ENCODE measurements at places on chromosomes 11 and 22. TPM values are rescaled to one million over a fixed set of nuclear protein-coding genes. Genes with fewer than 3 reads are reported as not detected.

OR52I2 gene
- not detected for total RNA-seq

- DNase-seq, result no peak
Measured at GRCh38 chr11:92050305-92050704, 174.3 kb upstream of the FAT3 start.

TRIM48 gene
- total RNA-seq, result not detected

DNA sequence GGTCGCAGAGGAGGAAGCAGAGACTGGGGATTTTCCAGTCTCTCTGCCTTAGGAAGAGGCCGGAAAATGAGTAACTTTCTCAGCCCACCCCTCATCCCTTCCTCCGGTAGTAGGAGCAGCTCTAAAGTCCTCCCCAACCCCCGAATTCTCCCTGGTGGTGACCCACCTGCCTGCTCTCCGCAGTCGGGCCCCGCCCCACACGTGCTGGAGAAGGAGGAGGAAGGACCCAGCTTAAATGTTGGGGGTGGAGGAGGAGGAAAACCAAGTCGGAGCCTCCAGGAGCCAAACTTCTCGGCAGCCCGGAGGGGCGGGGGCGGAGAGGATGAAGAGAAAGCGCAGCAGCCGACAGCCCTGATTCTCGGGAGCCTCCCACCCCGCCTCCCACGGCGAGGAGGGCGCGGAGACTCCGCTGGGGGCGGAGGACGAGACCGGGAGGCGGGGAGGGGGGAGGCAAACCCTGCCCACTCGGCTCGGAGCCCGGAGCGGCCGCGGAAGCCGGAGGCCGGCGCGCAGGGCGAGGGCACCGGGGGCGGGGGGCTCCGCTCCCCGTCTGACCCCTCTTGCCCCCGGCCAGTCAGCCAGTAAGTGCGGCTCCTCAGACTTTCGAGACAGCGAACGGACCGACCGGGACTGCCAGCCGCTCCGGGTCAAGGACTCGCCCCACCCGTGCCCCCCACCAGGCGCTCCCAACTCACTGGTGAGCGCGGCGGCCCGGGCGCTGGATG lies at the start of gene TPBGL:
Gene TPBGL, plus strand, starts transcription at position 464 of the 725 bp plus-strand sequence. CDS start 276 bp downstream, outside the sequence.
- DNase-seq, result peak; percentile 15

DCDC1 gene
- 0.88 TPM for total RNA-seq

DNA sequence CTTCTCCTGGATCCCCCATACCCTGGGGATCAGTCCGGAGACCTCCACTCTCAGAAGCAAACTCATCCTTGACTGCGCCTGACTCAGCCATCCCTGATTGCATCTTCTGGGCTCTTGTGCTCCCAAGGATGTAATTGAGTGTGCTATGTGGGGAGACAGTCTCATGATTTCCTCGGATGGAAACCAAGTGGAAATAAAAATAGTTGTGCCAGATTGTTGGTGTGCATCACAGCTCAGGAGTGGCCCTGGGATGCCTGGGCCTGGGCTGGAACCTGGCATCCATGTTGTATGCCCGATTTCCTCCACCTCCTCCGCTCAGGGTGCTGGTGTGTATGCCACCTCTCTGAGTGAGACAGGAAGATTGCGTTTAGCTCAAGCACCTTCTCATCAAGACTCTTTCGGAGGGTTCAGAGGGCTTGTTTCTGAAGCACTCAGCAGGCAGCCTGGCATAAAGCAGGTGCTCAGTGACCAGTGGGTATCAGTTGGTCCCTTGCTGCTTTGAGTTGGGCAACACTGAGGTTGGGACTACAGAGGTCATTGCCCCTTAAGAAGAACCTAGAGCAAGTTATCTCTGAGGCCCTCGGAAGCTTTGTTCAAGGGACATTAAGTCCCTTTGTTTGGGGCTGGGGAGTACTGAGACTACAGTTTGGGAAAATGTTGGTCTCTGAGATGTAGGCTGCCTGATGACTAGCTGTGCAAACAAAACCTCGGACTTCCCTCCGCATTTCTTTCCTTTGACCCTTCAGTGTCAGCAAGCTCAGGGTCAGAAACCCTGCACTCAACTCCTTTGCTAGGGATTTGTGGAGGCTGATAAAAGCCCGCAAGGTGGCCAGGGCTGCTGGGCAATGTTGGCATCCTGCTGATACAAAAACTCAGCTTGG lies 24.8 kb upstream of the MICAL2 start:
- no peak for DNase-seq

GRCh38 chr11:70677232-70677916 lies 279.0 kb downstream of the CTTN start:
- no peak for DNase-seq

DNA sequence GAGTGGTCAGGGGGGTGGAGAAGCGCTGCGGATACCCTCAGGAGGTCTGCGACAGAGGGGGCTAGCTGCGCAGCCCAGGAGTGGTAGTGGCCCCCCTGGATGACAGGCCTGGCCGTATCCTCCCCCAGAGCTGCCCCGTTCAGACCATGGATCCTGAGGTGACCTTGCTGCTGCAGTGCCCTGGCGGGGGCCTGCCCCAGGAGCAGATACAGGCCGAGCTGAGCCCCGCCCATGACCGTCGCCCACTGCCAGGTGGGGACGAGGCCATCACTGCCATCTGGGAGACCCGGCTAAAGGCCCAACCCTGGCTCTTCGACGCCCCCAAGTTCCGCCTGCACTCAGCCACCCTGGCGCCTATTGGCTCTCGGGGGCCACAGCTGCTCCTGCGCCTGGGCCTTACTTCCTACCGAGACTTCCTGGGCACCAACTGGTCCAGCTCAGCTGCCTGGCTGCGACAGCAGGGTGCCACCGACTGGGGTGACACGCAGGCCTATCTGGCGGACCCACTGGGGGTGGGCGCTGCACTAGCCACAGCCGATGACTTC lies 505 bp downstream of the NUDT22 start:
- DNase-seq, result peak; percentile 53

- no peak for DNase-seq
Measured at GRCh38 chr22:26082866-26083265, 86.4 kb upstream of the SEZ6L start.

SLC22A9 gene
- not detected for total RNA-seq

DNA sequence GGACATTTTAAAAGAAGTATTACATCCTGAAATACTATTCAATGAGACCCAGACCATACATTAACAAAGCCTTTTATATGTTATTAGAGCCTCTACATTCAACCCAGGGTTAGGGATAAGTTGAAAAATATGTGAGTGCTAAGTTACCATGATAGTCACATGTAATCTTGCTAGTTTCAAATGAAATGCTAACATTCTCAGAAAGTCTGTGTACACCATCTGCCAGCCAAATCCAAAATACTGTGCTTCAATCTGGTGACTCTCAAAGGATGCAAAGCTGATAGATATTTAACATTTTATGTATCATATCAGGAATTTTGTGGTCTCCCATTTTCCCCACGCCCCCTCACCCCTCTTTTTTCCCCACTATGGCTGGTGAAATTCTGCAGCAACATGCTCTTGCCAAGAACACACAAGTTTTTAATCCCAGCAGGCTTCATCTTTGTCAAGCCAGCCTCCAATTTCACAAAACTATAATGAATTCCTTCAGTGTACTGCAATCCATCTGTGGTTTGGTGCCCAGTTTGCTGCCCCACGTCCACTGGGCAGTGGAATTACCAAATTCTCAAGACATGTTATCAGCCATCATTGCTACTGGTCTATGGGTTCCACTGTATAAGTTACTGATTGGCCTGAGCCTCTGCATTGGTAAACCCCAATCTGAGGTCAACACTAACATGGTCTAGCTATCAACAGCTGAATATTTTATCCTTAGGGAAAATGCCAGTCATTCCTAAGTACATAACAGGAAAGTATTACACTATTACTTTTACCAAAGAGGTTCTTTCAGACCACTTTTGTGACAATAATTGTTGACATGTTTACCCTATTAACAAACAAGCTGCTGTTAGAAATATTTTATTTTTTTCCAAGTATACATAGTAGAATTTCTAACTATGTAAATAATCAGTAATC lies 1.5 kb upstream of the PICALM start:
- DNase-seq, result no peak

GRCh38 chr11:79406376-79406775 lies 34.5 kb downstream of the TENM4 start:
- DNase-seq, result no peak

SMCO4 gene
- 93.5 TPM for total RNA-seq

DNA sequence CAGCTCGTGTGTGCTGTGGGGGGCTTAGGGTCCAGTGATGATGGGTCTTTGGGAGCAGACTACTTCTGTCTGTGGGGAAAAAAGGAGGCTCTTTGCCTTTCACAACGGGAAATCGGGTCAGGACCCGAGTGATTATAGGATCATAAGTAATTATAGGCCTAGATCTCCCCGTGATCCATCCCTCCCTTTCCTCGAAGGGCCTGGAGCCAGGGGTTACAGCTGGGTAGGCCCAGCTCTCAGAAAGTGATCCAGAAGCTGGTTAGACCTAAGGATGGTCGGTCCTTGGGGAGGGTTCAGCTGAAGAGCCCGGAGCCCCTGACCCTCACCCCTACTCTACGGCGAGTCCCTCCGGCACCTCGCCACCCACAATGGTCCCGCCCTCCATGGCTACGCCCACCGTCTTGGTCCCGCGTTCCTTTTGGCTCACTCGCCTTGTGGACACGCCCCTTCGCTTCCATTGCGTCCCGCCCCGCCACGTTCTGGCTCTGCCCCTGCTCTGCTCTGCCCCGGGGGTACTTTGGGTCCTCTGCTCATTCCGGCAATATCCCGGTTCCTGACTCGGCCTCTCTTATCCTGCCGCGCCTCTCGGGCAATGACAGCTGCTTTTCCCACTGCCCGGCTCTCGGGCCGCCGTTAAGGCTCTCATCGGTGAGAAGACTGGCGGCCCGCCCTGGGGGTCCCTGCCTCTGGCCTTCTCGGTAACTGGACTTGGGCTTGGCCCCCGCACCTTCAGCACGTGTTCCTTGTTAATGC lies 5.0 kb downstream of the IGSF22 start:
- peak; percentile 88 for DNase-seq

Measured in adrenal gland (tissue), 19 donors.